ENCODE measurements at places on chromosomes 1 and 21.
A peak's percentile ranks its signal among the peaks of the same experiment; 100 is the strongest.

- DNase-seq = peak; percentile 53
Observed at GRCh38 chr1:101567582-101568189, 330.9 kb downstream of the S1PR1 start.

DNA sequence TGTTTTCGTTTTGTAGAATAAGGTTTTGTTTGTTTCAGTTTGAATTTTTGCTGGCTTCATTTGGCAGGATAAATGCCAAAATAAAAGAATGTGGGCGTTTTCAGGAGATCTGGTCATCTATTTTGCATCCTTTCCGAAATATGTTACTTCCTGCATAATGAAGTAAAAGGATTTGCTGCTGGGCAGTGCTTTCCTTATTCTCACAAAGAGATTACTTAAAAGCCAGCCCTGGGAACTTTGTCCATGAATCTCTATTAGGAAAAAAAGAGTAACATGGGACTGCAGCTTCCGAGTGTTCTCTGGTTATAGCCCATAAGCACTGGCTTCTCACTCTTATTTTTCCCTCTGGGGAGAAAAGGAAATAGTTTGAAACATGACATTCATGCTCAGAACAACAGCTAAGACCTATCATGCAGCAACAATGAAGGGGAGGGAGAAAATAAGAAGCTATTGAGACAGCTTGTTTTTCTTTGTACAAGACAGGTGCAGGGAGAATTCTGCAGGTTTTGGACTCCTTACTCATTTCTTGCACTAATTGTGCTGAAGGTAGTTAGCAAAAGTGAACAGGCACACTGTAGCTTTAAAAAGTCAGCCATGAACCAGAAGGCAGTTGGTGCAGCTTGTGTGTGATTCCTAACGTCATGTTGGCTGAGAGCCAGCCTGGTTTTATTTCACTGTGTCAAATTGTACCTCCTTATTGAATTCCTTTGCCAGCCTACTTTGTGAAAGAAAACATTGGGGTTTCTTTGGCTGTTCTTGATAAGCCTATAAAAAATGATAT is at the start of gene SAMD13:
Gene SAMD13 (plus strand): TSS at position 705 of the 781 bp plus-strand sequence. CDS start 1,527 bp downstream, outside the sequence.
- peak; percentile 81 for DNase-seq

GRCh38 chr1:202005958-202006357 is 4.4 kb upstream of the ELF3 start:
- peak; percentile 24 for DNase-seq

DNA sequence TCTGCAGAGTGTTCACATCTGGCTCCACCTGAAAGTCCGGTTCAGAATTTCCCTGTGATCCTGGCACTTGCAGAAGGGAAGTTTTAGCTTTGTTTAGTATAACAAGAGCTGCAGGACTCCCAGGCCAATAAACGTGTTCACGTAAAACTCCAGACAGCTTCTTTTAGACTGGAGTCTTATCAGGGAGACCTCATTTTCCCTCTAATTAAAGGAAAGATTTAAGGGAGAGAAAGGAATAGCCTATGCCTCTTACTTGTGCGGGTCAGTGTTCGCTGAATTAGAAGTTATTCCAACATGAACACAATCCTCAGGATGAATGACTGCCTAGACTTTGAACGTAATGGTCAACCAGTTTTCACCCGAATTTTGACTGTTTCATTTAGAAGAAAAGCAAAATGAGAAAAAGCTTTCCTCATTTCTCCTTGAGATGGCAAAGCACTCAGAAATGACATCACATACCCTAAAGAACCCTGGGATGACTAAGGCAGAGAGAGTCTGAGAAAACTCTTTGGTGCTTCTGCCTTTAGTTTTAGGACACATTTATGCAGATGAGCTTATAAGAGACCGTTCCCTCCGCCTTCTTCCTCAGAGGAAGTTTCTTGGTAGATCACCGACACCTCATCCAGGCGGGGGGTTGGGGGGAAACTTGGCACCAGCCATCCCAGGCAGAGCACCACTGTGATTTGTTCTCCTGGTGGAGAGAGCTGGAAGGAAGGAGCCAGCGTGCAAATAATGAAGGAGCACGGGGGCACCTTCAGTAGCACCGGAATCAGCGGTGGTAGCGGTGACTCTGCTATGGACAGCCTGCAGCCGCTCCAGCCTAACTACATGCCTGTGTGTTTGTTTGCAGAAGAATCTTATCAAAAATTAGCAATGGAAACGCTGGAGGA is 202.1 kb upstream of the SGIP1 start:
- DNase-seq = no peak

DNA sequence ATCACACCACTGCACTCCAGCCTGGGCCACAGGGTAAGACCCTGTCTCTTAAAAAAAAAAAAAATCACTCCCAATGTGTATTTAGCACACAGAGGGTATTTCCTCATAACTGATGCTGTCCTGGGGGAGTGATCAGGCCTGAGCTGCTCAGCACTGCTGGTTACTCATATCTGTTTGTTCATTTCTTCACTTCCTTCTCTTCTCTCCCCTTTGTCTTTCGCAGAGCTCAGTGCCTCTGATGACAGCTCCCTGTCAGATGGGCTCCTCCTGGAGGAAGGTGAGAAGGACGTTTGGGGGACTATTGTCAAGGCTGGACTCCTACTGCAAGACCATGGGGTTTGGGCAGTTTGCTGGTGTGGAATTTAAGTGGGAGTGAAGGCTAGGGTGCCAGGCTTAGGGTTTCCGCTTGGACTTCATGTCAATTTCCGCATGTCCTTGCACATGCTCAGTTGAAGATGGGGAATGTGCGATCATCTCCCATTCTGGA is 13.0 kb downstream of the INAVA start:
- DNase-seq = no peak

DNA sequence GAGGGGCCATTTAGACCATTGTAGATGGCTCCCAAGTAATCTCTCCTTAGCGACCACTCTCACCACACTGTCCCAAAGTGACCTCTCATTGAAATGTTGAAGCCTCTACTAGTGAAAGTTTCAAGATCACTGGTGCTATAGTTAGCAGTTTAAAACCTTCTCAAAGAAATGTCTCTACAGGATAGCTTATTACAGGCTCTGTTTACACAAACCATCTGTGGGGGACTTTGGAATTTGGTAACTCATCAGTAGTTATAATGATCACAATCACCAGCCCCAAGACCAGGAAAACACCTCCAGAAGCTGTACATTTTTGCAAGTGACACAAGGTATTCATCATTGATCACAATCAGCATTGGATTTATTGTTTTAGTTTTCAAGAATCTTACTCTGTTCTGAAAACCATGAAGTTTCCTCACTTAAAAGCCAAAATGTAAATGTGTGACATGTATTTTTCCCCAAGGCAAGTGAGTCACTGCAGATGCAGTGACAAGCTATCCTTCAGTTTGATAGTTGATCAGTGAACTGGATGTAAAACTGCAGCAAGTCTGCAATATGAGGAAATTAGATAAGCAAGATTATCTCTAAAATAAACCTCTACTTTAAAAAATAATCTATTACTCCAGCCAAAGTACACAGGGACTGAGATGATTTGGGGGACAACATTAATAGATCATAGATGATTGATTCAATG is 41.9 kb downstream of the C21orf91 start:
- DNase-seq = peak; percentile 29

GRCh38 chr1:31812158-31812829 is 3.5 kb downstream of the SPOCD1 start:
- DNase-seq = no peak

GRCh38 chr1:21752186-21752585 is 30.8 kb downstream of the USP48 start:
- DNase-seq = no peak

- no peak for DNase-seq
Observed at GRCh38 chr1:163471779-163472650, 150.3 kb downstream of the NUF2 start.

GRCh38 chr1:67430358-67431155 is at the start of gene SERBP1:
Gene SERBP1 (minus strand): TSS chr1:67430402. CDS start chr1:67430300, 102 bp downstream.
- DNase-seq = peak; percentile 97

DNA sequence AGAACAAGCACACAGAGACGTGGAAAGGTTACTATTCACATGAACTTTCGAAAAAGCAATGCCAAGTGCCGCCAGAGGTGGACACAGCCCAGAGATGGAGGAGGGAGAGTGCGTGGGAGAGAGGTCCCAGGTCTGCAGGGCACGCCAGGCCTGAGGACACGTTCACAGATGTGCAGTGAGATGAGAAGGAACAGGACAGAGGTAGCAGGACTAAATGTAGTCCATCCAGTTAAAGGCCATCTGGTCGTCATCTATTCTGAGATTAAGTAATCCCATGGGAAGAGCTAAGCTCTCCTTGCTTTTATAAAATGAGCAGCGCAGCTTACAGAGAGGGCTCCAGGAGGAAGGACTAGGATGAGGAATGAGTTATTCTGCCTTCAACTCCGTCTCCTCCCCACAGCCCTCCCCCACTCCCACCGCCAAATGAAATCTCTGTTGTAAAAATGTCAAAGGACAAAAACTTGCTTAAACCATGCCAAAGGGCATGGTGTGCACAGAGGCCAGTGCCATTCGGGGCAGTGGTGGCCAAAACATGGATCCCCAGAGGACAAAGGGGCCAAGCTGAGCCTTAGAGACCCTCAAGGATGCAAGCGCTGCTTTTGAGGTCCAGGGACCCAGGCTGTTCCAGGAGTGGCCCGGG is 85.4 kb upstream of the SLC25A33 start:
- no peak for DNase-seq

DNA sequence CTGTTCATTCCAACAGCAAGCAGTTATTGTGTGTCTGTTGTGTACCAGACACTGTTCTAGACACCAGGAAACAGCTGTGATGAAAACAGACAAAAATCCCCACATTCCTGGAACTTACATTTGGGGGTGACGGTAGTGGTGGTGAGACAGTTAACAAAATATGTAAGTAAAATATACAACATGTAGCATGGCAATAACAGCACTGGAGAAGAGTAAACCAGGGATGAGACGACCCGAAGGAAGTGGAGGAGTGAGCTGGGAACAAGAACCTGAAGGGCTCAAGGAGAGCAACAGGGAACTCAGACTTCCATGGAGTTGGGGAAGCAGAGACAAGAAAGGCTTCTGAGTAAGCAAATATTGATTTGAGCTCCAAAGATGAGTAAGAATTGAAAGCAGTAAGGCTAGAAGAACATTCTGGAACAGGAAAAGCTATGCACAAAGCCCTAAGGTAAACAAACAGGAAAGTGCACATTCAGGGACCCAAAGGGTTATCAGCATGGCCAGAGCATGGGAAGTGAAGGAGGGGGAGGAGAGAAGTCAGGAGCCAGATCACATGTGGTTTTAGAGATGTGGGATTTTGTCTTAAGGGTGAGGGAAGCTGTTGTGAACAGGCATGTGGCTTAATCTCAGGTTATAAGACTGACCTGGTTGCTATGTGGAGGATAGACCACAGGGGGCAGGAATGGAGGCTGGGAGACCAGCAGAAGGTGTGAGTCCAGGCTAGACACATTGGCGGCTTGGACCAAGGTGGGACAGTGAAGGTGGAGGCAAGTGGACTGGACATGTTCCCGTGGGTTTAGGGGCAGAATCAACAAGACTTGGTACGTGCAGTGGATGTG is 7.3 kb downstream of the CSF1 start:
- no peak for DNase-seq

DNA sequence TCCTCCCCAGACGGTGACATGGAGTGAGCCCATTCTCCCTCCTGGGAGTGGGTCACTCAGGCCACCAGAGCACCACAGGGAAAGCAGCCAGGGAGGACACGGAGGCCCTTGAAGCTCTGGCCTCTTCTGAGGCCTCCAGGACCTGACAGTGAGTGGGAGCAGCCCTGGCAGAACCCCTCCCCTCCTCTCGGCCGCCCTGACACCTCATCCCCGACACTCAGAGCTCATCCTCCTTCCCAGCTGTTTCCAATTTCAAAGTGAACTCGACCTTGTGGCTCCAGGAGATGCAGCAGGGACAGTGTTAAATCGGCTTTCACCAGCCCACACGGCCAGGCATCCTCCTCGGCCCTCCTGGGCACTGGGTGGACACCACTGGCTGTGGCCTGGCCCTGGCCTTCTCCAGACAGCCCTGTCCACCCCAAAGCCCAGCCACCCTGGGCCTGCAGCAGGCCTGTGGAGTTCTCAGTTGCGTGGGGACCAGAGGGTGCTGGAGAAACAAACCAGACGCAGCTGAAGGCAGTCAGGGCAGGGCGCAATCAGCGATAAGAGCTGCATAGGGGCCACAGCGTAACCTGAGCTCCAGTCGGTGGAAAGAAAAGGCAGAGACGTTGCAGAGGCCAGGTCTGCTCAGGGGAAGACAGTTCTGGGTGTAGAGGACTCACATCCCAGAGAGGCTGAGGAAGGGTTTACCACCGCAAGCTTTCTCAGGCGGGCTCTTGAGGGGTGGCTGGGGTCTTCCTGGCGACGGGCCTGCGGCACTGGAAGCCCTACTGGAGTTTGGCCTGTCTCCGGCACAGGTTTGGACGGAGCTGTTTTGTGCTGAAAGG is 27.1 kb downstream of the FTCD start:
- DNase-seq = no peak

DNA sequence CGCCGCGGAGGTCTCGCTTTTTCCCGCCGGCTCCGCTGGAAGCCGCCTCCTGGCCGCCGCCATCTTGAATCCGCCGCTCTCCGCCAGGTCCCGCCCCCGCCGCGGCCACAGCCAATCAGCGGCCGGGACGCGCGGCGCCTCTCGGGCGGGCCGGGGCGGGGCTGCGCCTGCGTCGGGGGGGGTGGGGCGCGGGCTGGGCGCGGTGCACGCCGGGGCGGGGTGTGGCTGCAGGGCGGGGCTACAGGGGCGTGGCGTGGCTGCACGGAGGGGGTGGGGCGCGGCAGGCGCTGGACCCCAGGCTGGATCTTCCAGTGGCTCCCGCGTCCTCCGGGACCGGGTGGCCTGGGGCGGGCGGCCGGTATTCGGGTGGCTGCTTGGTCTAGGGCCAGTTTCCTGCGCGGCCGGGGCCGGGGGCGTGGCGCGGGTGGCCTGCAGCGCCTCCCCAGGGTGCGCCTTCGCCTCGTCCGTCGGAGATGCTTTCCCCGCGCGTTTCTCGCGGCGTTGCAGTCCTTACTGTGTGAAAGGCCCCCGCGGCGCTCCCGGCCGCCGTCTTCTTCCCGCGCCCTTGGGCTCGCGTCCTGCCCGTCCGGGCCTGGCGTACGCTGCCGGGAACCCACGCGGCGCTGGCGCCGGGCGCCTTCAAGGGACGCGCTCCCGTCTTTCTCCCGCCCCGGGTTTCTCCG is 575 bp downstream of the PCNT start:
- peak; percentile 91 for DNase-seq

DNA sequence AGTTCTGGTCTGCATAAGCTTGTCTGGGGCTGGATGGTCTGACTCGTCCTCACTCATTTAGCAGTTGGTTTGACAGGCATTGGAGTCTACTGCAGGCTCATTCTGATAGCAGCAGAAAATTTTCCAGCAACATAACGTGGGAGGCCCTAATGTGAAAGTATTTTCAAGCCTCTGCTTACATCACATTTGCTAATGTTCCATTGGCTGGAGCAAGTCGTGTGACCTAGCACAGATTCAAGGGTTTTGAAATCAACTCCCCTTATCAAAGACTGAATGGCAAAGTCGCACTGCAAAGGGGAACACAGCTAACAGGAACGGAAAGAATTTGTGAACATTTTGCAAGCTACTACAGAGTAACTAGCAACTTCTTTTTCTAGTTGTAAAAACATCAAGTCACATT is 2.3 kb upstream of the USH2A start:
- no peak for DNase-seq

DNA sequence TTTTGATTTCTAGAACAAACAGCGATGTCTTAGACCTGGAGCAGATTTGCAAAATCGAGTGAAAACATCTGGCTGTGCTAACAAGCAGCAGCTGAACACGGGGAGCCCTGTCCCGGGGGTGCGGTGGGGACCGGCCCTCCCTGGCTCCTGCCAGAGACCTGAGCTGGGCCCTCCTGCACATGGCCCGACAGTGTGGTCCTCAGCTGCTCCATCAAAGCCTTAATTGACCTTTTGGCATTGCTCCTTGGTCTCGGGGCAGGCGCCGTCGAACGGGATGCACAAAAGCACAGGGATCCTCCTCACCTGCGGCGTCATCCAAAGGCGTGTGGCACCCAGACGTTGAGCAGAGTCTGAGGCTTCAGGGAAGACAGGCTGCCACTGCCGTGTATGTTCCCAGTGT is 73.2 kb downstream of the PRDM16 start:
- no peak for DNase-seq

Data from erythroblast (primary cell).